ENCODE measurements at places on chromosomes 1 and 21.
A peak's percentile ranks its signal among the peaks of the same experiment; 100 is the strongest.

GRCh38 chr1:118716775-118717174, 271.4 kb downstream of the TBX15 start:
- peak; percentile 17 for DNase-seq

- DNase-seq, result no peak
Measured at GRCh38 chr1:231714440-231714839, 87.8 kb downstream of the DISC1 start.

DNA sequence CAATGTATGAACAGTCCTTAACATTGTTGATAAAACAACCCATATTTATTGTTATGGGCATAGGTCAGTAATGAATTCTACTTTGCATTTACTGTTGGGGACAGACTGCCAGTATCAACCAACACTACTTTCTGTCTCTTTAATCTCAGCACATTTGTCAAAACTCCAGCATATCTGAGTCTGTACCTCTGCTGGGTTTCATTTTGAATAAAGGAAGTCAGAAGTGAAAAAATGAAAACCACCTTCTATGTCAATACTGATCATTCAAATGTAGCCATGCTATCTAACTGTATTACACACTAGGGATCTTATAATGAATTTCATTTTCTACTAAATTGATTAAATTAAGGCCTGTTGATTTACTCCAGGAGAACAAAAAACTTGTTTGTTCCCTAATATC, 24.2 kb upstream of the CXADR start:
- DNase-seq, result no peak

DNA sequence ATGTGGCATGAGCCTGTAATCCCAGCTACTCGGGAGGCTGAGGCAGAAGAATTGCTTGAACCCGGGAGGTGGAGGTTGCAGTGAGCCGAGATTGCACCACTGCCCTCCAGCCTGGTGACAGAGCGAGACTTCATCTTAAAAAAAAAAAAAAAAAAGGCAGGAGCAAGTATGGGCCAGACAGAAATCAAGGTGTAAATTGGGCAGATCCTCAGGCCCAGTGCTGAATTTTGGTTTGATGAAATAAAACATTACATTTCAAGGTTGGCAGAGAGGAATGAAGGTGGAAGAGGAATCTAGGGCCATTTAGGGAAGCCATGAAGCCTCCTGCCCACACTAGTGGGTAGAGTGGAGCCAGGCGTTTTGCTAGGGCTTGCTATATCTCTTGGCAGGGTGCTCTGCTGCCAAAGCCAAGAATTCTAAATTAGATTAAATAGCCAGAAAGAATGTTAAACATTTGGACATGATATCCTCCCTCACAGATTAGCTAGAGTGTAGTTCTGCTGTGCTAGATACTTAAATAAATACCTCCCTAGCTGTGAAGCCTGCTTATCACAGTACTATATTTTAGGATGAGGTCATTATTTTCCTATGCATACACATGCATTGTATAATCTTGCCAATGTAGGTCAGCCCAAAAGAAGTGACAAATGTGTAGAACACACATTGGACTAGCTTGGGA, 16.6 kb upstream of the LGALS8 start:
- no peak for DNase-seq

DNA sequence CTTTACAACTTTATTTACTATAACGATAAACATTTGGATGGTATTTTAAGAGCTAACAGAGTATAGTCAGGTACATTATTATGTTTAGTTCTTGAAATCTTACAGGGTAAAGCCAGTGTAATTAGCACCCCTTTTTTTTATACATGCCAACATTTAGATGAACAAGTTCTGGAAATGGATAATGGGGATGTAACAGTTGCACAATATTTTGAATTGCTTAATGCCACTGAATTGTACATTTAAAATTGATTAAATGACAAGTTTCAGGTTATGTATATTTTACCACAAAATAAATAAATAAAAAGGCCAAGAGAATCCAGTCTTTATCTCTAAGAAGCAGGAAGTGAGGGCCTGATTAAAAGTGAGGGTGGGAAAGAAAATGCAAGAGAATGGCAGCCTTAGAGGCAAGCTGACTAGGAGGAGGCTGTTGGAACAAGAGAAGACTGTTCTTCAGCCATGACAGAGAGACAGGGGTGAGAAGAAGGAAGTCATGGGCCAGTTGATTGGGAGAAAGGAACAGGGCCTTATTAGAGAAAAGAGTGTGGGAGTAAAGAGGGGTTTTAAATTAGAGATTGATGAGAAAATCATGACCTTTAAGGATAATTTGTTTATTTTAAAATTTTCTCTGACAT, 49.9 kb upstream of the TNFSF18 start:
- DNase-seq, result no peak

DNA sequence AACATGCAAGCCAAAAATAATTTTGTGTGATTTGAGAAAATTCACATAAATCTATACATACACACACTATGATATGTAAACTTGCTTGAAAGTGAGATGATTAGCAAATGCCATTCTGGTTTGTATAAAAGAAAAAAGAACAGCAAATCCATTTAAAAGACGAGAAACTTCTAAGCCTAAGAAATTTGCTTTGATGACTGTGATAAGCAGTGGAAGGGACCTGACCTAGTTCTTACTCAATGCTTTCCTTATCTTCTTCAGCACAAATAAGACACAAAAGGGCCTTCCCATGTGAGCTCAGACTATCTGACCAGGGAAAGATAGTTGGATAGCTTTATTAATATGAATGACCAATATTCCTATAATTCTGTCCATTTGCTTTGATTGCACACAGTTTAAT, 25.3 kb upstream of the NMNAT2 start:
- no peak for DNase-seq

GRCh38 chr1:117644696-117645311, 39.0 kb downstream of the TENT5C start:
- no peak for DNase-seq

- peak; percentile 53 for DNase-seq
Measured at GRCh38 chr1:29653034-29653810, 416.9 kb downstream of the PTPRU start.

- DNase-seq, result no peak
Measured at GRCh38 chr1:9402717-9403225, 110.1 kb downstream of the SPSB1 start.

- DNase-seq, result no peak
Measured at GRCh38 chr1:89465201-89465600, 59.4 kb upstream of the LRRC8B start.

GRCh38 chr1:85496941-85497582, 32.1 kb upstream of the DDAH1 start:
- no peak for DNase-seq

DNA sequence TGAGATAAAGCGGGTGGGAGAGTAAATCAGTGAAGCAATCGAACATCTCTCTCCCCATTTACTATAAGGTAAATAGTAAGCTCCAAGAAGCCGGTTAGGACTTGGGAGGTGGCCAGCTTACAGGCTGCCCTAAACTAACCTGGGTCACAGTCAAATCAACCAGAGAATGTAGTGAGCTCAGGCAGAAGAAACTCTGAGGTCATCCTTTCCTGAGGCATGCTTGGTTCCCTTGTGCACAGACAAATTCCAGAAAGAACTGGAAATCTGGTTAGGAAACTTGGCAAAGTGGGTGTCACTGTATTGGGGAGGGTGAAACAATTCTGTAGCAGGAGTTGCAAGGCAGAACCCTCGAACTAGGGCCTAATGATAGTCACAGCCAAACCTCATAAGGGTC, 72.5 kb downstream of the NTMT2 start:
- no peak for DNase-seq

- DNase-seq, result no peak
Measured at GRCh38 chr1:206012086-206012859, 9.1 kb upstream of the RAB7B start.

DNA sequence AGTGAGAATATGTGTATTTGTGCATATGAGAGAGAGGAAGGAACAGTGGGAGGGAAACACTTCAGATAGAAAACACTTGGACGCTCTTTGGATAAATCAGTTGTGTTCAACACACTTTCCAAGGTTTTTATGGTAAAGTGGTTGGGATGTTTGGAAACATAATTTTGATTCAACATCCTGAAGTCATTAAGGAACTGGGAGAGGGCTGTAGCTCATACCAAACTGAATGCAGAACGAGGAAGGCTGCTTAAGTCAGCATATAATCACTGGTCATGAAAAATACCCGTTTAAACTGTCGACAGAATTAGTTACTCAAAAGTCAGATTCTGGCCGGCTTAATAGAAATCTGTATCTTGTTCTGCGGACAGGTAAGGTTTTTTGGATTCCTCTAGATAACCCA, 14.9 kb downstream of the LIX1L start:
- no peak for DNase-seq

Data from neural progenitor cell (in vitro differentiated cells).